Activated T-cell treated with anti-CD3 and anti-CD28 coated beads for 48 hours (primary cell): ENCODE measurements at places on chromosomes 3 and 15.

DNA sequence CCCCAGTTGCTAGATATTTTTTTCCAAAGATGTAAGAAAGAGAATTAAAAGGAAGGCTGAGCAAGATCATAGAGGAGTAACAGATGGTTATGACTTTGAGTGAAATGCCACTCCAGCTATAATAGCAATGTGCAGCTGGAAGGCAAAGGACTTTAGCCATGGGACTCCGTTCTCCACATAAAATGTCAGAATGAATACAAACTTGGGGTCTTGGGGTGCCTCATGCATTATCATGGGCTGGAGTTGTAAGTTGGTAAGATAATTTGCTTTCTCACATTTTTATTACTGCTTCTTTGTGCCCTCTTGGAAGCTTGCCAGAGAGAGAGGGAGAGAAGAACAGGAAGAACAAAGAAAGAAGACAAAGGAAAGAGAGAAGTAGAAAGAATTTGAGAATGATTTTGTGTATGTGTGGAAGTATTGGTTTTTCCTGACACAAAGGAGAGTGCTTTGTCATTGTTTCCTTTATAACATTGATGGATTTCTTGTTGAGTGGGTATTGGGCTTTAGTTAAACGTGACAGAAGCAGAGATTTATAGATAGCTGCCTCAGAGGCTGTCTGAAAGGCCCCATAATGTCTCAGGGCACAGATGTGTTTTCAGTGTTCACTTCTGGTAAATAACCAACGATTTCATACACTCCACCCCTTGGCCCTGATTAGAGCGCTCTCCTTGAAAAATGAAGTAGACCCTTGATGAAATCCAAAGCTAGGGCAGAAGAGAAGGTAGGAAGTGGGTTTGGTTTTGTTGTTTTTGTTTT is 715.3 kb downstream of the NR2F2 start:
- no peak for DNase-seq

DNA sequence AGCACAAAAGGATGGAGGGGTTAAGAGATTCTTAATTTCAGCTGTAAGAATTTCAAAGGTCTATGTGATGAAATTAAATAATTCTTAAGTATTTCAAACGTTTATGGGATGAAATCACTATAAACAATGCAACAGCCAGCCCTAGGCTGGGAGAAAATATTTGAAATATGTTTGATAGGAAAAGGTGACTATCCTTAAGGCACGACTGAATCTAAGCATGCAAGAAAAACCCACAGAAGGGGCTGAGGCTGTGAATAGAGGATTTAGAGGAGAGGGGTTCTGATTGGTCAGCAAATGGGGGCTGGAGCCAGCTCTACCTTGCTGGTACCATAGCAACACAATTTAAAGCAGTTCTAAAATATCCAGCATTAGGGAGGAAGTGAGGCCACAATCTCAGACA is 220.8 kb upstream of the ATP10A start:
- DNase-seq = no peak

- no peak for DNase-seq
Measured at GRCh38 chr3:99319450-99319849, 318.9 kb upstream of the COL8A1 start.

DNA sequence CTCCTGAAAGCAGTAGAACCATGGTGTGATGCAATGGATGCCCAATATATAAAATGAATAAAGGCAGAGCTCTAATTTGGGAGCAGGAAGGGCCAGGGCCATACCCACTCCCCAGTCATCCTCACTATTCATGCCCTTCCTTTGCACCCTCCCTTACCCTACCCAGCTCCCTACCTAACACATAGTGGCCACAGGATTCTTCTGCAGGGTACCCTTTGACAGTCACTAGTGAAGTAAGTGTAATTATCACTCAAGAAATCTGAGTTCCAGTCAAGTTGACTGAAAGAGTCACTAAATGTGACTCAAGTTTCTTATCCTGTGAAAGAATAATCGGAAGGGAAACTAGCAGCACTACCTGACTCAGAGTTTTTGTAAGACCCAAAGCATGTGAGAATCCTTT is 69.2 kb downstream of the RASA2 start:
- DNase-seq = peak; percentile 18

- DNase-seq = no peak
Measured at GRCh38 chr3:80770106-80771074, 991.1 kb downstream of the GBE1 start.

- no peak for DNase-seq
Measured at GRCh38 chr15:61657461-61657860, 402.8 kb downstream of the VPS13C start.
